ENCODE measurements at places on chromosomes 5 and 9.

DNA sequence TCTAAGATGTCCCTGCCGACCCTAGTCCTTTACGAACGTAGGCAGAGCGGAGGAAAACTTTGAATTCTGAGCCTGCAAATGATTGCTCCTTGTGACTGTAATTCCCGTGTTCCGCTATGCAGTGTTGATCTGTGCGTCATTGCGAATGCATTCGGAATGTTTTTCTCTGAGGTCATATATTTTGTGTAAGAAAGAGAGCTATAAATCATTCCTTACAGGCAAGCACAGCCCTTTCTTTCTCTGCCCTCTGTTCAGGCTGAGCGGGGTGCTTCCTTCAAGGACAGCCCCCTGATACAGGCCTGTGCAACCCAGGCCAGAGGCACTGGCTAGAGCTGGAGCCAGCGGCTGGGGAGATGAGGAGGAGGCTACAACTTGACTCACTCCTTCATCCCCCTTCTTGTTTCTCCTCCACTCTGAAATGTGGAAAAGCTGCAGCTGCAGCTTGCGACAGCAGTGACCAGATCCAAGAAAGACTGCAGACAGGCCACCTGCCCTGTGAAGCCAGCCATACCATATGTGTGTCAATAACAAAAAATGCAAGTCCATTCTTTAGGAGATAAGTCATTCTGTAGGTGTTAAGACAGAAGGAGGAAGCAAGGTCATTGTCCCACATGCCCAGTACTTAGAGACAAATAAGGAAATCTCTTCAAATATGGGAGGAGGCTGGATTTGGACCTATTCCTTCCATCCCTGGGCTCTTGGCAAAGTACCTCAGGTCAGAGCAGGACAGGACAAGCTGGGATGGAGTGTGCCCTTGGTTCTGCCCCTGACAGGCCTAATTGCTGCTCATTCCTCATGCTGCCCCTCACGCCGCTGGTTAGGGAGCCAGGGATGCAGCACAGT lies 345.7 kb upstream of the WWC1 start:
- DNase-seq, result peak; percentile 89

GRCh38 chr5:74482990-74483389 lies 157.5 kb downstream of the ENC1 start:
- DNase-seq, result peak; percentile 44

DNA sequence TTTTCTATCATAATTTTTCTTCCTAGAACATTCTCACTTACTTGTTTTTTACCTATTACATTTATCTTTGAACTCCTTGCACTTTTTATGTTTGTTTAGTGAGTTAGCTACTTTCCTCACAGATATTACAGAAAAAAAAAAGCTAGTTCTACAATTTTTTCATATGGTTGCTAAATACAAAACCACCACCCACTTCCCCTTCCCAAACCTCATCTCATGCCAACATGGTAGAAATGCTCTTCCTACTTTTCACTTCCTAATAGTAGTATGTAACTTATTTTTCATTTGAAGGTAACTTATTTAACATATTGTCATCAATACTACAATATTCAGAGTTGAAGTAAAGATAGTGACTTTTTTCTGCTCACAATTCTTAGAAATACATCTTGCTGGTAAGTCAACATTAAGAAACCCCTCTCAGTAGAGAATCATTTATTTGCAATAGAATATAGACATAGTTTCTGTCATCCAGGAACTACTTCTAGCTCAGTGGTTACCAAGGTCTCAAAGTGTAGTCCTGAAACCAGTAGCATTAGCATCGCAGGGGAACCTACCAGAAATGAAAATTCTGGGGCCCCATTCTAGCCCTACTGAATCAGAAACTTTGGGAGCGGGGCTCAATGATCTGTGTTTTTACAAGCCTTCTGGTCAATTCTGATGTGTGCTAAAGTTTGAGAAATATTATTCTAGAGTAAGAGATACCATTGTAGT lies 1124.6 kb downstream of the DTWD2 start:
- peak; percentile 51 for DNase-seq

GRCh38 chr5:125559296-125559695 lies 812.9 kb upstream of the ZNF608 start:
- DNase-seq, result peak; percentile 43

GRCh38 chr5:81151546-81151945 lies 81.6 kb upstream of the CKMT2 start:
- peak; percentile 86 for DNase-seq

- peak; percentile 62 for DNase-seq
Measured at GRCh38 chr5:176810081-176810597, at the start of gene UNC5A. TSS of gene UNC5A (plus strand) at chr5:176810559. CDS start at chr5:176810751, 192 bp downstream.

DNA sequence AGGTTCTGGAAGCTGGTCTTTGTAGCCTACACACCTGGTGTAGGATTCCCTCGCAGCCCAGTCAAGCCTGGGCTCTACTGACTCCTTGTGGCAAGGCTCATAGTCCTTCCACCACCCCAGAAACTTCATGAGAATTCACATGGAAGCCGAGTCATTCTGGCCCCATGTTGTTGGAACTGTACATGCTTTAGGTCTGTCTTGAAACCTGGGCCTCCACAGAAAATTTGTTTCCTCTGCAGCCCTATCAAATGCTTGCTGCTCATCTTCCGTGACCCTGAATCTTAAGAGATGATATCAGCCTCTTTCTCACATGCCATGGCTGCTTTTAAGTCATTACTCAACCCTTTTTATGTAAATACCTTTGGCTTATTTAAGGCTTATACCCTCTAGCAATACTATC lies 113.4 kb upstream of the GRHPR start:
- DNase-seq, result no peak

DNA sequence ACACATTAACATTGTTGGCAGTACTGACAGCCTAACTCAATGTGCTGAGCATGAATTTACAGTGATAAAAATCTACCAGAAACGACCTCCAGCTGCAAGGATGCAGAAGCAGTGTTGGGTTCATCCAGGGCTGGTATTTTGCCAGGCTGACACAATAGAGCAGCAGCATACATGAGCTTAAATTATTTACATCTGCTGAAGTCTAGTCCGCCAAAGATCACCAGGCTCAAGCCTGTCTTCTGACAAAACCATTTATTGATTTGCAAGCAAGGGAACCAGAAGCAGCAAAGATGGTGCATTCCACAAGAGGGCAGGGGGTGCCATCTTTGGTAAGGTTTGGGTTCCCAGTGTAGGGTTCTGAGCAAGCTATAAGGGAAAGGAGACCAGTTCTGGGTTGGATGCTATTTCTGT lies 8.7 kb upstream of the C5orf34 start:
- peak; percentile 46 for DNase-seq

DNA sequence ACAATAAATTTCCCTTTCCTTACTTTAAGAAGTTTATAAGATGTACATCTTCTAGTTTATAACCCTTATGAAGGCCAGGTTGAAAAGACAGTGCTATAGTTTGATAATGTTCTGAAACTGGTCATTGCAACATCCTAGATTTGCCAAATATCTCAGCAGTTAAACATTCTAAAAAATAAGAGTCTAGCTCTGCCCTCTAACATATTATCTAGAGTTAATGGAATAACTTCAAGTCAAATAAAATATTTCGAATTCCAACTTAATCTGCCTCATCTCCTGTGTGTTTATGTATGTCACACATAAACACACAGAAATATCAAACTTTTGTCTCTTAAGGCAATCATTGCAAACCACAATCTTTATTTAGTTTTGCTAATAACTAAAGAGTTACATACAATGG lies 796.6 kb downstream of the TLE1 start:
- no peak for DNase-seq
